ENCODE measurements at places on chromosomes 5 and 9.

DNA sequence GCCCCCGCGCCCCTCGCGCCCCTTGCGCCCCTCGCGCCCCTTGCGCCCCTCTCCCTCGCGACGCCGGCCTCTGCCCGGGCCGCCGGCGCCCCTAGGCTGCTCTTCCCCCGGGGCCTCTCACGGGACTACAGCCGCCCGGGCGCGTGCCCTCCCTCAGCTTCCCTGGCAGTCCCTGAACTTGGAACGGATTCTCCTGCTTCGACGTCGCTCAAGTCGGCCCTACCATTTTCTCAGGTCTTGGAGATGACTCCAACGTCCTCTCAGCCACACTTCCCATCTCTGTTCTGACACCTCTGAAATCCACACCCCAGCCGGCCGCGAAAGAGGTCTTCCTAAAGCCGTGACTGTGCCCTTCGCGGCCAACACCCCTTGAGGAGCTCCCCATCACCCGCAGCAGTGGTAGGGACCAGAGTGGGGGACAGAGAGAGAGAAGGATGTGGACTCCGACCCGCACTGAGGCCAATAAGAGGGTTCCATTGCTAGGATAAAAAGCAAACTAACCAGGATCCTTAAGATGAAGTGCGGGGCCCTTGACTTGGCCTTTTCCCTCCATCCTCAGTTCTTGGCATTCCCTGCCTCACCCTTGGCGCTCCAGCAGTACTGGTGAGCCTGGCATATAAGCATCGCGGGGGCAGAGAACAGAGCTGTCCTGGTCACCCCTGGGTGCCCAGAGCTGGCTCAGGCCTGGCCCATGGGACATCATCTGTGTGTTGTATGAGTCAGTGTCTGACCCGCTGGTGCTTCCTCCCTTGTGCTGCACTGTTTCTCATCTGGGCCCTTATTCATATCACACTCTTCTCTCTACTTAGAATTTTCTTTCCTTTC is 38.6 kb upstream of the GARNL3 start:
- no peak for DNase-seq

DNA sequence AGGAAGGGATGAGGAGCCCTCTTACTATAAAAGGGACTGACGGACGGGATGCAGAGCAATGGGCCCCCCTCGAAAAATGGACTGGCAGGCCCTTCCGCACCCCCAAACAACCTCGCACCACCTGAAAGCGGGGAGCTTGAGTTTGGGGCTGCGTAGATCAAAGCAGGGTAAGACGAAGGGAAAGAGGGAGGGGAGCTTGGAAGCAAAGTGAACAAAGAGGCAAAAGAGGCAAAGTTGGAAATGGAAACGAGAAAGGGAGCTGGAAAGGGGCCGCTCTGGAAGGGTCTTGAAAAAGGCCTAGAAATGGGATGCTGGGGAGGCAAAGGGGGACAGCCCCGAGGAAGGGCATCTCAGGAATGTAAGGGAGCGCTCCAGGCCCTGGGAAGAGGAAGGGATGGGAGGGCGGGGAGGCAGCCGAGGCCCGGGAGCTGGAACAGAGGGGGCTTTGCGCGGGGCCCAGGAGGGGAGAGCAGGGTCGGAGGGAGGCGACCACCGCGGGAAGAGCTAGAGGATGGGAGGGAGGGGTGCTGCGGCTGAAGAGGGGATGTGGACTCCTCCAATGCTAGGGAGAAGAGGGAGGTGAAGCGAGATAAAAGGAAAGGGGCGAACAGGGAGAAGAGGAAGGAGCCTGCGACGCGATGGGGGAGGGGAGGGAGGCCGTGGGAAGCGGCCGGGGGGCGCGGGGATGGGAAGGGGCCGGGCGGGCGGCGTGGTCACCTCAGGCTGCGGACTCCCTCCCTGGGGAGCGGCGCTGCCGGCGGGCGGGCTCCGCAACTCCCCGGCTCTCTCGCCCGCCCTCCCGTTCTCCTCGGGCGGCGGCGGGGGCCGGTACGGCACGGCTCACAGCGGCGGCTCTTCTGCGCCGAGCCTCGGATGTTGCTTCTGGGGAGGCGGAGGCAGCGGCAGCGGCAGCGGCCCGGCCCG is 577 bp downstream of the RNF145 start:
- no peak for DNase-seq

- no peak for DNase-seq
Measured at GRCh38 chr9:96554801-96555566, 64.7 kb downstream of the CDC14B start.

DNA sequence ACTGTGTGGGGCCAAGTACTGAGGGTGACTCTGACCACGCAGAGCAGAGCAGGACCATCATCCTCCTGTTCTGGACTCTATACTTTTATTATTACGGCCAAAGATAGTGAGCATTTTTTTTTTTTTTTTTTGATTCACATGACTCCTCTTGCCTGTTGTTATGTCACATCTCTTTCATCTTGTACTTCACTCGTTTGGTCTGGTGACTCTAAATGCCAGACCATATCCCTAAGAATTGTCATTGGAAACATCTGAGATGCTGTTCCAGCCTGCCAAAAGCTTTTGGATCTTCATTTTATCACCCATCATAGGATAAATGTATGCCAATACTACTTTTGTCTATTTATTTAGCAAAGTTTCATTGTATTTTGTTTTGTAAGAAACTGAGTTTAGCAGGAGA is 168.2 kb upstream of the RAI14 start:
- no peak for DNase-seq

- DNase-seq, result no peak
Measured at GRCh38 chr9:130692321-130692720, 1.3 kb upstream of the EXOSC2 start.

- no peak for DNase-seq
Measured at GRCh38 chr5:149546974-149547373, 4.3 kb downstream of the CSNK1A1 start.

- no peak for DNase-seq
Measured at GRCh38 chr5:92147266-92147665, 764.1 kb upstream of the ARRDC3 start.

DNA sequence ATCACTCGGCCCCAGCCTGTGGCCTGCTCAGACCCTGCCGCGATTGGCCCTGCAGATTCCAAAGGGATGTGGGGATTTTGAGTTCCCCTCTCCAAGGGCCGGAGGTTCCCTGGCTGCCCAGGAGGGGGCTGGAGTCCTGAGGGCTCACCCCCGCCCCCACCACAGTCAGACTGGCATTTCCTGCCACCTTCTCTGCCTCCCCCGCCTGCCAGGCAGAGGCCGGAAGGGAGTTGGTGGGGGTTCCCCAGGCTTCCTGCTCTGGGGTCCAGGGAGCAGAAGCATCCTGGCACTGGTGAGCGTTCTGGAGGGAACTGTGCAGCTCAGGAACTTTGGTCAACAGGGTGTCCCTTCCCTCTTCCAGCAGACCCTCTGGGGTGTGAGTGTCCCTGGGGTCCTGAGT is 70.6 kb downstream of the RXRA start:
- no peak for DNase-seq

GRCh38 chr9:74920944-74921626 is 31.6 kb downstream of the C9orf40 start:
- no peak for DNase-seq

DNA sequence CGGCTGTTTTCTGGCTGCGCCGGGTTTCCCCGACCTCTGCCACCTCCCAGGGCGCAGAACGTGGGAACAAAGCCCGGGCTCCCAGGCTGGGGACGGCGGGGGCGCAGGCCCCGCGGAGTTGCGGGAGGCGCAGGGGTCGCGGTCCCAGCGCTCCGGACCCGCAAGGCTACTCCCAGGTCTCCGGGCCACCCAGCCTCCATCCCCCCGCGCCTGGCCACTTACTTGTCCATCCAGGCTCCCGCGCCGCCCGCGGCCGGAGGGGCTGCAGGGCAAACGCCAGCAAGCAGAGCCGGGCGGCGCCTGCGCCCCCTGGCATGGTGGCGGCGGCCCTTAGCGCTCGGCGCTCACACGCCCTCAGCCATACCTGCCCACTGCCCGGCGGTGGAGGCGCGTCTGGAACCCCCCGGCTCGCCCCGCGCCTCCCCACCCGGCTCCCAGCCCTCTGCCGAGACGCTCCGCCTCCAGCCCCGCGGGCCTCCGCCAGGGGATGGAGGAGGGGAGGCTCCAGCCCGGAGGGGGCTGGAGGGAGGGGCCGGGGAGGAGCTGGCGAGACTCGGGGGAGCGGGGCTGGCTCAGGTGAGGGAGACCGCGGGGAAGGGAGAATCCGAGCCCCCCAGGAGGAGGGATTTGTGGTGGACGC is at the start of gene ADAM19:
Gene ADAM19, minus strand, starts transcription at position 395 of the 640 bp plus-strand sequence. Its CDS starts 79 bp downstream, at position 316.
- DNase-seq, result no peak

DNA sequence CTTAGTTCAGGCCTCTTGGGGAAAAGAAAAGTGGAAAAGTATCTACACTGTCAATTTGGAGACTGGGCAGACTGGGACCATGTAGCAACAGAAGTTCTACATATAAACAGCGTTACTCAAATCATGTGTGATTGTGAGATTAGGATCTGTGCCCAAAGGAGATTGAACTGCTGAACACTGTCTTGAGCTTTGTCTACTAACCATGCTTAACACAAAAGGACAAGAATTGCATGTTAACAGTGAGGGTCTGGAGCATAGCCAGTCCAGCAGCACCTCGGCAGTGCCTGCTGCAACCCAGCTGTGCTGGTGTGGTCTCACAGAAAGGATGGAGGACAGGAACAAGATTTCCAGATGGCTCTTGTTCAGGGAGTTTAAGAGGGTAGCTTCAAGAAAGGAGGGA is 5.7 kb downstream of the PAM start:
- no peak for DNase-seq

DNA sequence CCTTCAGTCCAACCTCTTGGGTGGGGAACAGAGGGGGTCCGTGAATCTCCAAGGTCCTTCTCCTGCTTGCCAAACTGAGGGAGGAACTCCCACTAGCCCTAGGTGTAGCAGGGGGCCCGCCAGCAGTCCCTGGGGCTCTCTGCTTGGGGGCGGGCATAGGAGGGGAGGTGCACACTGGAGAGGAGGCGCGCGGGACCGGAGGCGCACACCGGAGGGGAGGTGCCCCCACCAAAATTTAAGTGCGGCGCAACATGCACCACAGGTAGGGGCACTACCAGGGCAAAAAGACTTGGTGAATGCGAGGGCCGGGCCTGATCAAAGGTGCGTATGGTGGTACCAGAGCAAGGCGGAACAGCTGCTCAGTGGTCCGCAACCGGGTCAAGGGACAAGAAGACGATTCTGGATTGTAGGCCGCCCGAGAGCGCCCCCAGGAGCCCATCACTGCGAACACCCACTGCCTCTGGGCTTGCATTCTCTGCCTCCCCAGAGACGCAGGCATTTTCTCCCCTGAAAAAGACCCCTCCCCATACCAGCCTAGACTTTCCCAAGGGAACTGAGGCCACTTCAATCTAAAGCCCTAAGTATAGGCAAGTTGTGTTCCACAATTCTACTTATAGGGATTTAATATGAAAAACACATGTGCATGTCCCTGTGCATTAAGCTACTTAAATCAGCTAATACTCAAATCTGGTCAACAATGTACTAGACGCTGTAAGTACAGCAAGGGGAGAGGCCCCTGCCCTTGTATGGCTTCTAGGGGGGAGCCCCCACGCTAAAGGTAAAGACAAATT is 50.6 kb downstream of the TGFBI start:
- no peak for DNase-seq

DNA sequence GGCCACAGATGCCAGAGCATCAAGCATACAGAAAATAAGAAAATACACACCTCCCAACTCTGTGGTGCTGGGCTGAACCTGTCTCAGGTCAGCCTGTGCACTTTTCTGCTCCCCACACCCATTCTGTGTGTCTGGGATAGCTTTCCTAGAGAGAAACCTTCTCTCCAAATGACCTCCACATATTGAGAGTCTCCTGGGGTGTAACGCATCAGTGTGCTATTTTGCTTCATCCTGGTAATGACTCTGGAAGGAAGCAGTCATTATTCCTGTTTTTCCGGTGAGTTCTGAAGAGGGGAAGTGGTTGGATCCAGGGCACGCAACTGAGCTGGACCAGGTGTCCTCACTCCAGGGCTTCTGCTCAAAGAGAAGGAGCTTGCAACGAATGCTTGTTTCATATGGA is 73.2 kb upstream of the SH3PXD2B start:
- no peak for DNase-seq

- no peak for DNase-seq
Measured at GRCh38 chr5:22245770-22246169, 607.4 kb downstream of the CDH12 start.

GRCh38 chr9:8262625-8263622 is 463.3 kb upstream of the DMAC1 start:
- no peak for DNase-seq

DNA sequence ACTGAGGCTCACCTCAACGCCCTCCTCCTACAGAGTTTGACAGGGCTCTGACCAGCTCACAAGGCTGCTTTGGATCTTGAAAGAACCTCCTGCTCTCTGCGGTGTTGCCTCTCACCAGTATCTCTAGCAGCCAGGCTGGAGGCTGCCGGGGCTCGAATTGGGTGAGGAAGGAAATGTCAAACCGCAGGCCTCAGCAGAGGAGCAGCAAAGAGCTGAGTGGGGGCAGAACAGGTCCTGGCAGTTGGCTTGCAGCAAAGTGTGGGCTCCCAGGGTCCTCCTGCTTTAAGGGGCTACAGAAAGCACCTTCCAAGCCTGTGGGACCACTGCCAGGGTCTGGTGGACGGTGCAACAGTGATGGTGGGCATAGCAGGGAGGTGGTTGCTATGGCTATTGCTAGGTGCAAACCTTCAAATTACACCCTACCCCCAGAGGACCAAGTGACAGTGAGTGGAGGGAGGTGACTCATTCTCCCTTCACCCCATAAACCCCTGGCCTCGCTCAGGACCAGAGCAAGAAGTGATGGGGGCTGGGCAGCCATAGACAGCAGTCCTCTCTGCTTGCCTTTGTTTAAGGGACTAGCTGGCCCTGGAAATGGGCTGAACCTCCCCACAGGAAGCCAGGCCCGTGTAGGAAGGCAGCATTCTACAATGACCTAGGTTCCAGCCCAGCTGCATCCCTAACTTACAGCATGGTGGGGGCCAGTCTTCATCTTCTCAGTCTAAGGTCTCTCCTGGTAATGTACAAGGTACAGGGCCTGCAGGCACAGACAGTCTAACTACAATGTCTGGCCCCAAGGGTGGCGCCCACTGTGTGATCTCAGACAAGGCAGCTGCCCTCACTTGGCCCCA is 18.7 kb downstream of the LCP2 start:
- DNase-seq, result no peak

DNA sequence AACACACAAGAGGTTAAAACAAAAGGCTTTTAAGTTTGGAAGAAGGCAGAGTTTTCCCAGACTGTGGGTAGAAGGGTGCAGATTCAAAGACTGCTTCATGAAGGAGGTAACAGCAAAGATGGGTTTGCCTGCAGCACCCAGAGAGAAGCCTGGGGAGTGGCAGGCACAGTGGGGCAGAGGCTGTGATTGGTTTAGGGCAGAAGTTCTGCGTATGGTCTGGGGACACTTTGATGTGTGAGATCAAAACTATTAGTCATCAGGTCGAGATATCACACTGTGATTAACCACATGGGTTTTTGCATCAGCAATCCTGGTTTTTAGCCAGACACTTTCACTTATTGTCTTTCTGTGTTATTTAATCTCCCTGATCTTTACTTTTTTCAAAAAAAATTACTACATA is 188.8 kb upstream of the GLRA1 start:
- no peak for DNase-seq

GRCh38 chr5:96054311-96055030 is 92.8 kb upstream of the ELL2 start:
- DNase-seq, result no peak

GRCh38 chr5:108769352-108769751 is 21.7 kb downstream of the FER start:
- DNase-seq, result no peak

GRCh38 chr9:20771729-20772128 is 87.7 kb downstream of the FOCAD start:
- no peak for DNase-seq
